ENCODE measurements at places on chromosomes 16 and 17.

DNA sequence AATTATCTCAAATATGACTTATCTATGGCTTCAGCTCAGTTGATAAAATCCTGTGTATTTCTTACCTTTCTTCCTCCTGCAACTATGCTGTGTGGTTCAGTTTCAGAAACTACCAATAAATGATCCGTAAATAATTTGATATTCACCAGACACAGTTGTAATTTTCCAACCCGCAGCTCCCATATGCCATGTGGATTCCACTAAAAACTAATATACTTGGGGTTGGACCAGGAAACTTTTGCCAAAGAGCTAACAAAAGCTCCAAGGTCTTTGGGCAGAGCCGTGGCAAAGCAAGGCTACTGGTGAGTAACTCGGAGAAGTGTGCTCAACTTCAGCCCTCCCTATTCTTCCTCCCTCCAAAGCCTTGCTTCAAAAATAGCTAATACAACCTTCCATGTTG is 2.3 kb upstream of the CHST6 start:
- DNase-seq = no peak

DNA sequence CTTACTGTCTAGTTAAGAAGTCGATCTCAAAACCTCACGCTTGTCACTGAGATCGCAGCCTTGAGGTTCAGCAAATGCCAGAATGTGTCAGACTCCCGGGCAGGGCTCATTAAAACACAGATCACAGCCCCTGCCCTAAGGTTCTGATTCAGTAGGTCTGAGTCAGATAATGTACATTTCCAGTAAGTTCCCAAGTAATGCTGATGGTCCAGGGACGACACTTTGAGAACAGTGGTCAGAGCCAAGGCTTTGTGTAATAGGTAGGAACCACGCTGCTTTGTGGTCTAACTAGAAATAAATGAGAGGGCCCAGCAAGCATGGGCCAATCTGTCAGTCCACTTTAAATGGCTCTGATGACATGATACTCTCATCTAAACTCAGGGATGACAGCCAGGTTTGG is 228.6 kb downstream of the ZFHX3 start:
- no peak for DNase-seq

- DNase-seq = no peak
These were observed 169.7 kb downstream of the CDH11 start for GRCh38 chr16:64952177-64952576.

DNA sequence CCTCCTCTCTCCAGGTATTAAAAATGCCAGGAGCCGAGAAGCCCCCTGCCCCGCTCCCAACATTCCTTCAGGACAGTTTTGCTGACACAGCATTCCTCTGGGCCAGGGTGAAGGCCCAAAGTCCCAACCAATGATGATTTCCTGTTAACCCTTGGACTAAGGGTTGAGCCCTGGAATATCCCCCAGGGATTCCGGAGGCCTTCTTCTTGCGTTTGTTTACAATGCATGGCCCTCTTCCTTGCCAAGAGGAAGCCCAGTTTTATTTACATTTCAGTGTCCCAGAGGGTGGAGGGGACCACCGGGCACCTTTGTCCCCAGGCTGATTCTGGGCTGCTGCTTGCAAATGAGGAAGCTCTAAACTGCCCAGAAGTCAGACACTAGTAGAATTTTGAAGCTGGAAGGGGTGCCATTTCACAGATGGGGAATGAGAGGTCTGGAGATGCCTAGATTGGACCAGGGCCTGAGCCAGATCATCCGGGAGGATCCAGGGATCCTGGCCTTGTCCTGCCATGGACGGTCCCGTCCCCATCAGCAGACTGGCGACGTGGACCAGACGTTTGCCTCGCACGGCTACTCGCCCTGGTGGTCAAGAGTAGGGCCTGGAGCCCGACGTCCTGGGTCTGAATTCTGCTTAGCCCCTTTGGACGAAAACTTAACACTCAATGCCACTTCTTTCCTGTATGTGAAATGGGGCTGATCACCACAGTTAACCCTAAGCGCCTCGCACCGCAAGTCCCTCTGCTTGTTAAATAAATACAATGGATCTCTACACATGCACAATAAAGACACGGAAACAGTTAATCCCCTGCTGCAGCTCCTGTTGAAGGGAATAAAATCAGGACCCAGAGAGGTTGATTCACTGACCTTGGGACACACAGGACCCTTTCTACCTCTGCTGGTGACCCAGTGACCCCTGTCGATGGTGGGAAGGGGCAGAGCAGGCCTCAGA is 55.6 kb upstream of the CIBAR2 start:
- no peak for DNase-seq

- DNase-seq = no peak
These were observed 12.5 kb upstream of the SPHK1 start for GRCh38 chr17:76371656-76372628.

DNA sequence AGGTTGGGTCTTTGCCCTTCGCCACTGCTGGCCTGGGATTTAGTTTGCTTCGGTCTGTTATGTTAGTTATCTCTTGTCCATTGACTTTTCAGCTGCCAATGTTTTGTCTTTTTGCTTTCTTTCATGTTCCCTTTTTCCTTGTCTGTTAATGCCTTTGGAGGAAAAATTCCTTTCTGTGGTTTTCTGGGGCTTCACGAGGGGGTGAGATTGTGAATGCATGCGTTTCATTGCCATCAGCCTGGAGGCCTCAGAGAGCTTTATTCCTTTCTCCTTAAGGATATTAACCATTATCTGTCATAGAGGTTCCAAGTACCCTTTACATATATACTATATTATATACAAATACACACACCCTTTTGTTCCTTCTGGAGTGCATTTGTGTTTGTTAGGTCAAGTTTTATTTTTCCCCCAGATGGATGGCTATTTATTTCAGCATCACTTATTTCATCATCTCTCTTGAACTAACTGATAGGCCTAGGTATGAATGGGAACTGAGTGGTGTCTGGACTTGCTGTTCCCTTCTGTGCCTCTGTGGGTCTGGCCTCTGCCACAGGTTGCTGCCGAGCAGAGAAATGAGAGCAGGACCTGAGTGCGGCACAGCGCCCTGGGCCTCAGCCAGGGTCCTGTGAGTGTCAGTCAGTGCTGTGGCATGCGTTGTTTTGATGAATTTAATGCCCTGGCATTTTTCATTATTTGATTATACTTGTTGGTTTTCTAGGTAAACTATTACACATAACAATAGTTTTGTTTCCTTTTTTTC is 193.4 kb downstream of the LGALS9B start:
- peak; percentile 36 for DNase-seq

DNA sequence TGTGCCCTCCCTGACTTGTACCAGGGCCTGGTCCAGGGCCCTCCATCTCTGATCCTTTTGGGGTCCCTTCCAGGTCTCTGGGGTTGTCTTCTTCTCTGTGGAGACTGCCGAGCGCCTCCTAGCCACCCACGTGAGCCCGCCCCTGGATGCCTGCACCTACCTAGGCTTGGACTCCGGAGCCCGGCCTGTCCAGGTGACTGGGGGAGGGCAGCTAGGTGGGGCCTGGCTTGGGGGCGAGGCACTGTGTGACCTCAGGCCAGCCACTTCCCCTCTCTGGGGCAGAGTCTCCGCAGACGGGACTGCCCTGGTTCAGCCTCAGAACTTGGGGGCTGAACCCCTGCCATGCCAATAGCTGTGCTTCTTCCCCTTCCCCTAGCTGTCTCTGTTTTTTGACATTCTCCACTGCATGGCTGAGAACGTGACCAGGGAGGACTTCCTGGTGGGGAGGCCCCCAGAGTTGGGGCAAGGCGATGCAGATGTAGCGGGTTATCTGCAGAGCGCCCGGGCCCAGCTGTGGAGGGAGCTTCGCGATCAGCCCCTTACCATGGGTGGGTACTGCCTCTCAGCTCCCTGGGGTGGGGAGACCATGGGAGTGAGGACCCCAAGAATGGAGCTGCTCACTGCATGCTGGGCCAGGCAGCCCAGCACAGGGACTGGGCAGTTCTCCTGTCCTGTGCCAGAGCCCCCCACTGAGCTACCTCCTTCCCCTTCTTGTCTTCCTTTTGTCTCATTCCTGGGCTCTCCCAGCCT is 14.6 kb downstream of the FCSK start:
- no peak for DNase-seq

- DNase-seq = no peak
These were observed 431.9 kb downstream of the SHISA9 start for GRCh38 chr16:13333336-13333735.

DNA sequence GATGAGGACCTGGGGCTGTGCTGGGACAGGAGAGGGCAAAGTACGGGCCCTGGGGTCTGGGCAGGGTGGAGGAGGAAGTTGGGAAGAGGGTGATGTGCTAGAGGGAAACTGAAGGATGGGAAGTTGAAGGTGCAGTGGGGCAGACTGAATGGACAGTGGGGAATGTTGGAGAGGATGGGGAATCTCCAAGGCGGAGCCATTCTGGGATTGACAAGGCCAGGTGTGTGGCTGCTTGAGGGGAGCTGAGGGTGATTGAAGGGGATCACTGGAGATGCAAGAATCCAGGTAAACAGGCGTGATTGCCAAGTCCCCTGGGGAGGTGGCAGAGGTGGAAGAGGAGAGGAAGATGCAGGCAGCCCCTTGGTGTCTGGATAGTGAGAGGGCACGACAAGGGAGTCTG is 8.5 kb upstream of the HSD3B7 start:
- DNase-seq = no peak

- DNase-seq = peak; percentile 88
These were observed 6.1 kb downstream of the NOD2 start for GRCh38 chr16:50699326-50700159.

- DNase-seq = no peak
These were observed 20.3 kb downstream of the TRARG1 start for GRCh38 chr17:1299552-1300370.

GRCh38 chr17:39062846-39063680 is 88.4 kb downstream of the PLXDC1 start:
- DNase-seq = no peak

GRCh38 chr17:2893422-2893914 is 97.2 kb downstream of the RAP1GAP2 start:
- no peak for DNase-seq

- no peak for DNase-seq
These were observed 2.2 kb downstream of the TEX2 start for GRCh38 chr17:64260886-64261285.

DNA sequence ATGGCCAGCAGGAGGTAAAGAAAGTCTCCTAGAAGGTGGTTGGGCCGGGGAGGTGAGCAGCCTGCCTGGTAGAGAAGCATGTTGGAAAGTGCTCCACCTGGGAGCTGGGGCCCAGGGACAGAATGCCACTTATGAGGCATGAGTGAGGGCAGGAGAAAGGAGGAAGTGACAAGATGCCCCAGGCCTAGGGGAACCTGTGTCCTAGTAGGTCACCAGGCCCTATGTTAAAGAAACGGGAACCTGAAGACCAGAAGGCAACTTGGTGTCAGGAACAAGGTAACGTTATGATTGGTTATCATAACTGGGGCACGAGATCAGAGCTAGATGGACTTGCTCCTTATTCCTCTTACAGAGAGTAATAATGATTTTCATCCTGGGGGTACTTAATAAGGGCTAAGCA is 34.3 kb downstream of the PITPNC1 start:
- DNase-seq = no peak
